ENCODE measurements at places on chromosomes 5 and 9.

GRCh38 chr5:84213212-84213611, 171.5 kb downstream of the EDIL3 start:
- no peaks in the 10 kb centered on the region for H3K27me3 ChIP-seq
- no peak for DNase-seq
- no peaks in the 10 kb centered on the region for H3K4me1 ChIP-seq
- no peak overlapping the region for H3K27ac ChIP-seq
- H3K36me3 ChIP-seq = no peaks in the 10 kb centered on the region

DNA sequence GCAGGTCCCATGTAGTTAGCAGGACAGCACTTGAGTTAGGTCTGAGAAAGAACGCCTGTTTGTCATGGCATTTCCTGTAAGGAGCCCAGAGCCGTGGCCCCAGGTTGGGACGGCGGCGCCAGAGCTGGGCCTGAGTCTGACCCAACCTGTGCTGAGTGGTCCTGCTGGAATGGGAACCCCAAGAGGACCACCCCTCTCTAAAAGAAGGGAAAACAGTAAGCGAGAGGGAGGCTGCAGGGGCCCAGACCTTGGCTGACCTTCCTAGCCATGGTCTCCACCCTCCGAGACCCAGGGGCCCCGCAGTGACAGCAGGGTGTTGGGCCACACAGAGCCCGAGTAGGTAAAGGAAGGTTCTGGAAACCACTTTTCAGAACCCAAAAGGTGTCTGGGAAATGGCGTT, 1.8 kb upstream of the LRRC14B start:
- DNase-seq = no peak
- no peaks in the 10 kb centered on the region for H3K4me1 ChIP-seq
- H3K27me3 ChIP-seq = no peaks in the 10 kb centered on the region
- no peak overlapping the region for H3K4me3 ChIP-seq

DNA sequence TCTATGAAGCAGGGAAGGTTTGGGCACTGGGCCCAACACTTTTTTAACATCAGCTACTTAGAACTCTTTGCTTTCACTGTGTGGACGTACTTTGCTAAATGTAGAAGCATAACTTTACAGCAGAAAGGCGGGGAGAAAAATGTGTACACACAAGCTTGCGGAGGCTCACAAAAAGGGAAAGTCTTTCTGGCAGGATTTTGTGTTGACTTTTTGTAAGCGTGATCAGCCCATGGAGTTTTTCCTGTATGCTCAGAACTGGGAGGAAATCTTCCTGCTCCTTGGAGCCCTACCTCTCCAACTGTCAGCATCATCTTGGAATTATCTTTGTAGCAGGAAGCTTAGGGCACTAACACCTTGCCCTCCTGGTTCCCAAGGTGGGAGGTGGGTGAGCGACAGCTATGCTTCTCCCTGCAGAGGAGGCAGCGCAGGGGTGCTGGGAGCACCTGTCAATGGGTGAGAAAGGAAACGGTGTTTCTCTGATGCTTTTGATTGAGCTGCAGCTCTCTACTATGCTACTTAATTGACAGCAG, 321.9 kb downstream of the GADD45G start:
- DNase-seq = no peak
- H3K36me3 ChIP-seq = no peaks in the 10 kb centered on the region
- H3K27me3 ChIP-seq = peaks cover 5% of the 10 kb centered on the region
- no peak overlapping the region for H3K4me3 ChIP-seq

DNA sequence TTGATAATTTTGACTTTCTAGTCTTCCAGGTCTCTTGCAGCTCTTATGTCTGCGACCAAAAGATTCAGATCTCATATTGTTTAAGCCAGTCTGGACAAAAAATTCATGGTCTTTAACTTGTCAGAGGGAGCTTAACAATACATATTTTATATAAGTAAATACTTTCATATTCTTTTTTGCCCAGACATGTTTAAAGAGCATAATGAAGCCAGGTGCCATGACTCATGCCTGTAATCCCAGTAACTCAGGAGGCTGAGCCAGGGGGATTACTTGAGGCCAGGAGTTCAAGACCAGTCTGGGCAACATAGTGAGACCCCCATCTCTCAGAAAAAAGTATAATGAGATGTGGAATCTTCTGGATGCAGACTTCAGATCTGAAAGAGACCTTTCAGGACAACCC, 69.8 kb downstream of the JMY start:
- no peaks in the 10 kb centered on the region for H3K27me3 ChIP-seq
- no peak for DNase-seq
- H3K4me1 ChIP-seq = no peaks in the 10 kb centered on the region

- H3K4me3 ChIP-seq = no peak overlapping the region
- H3K4me1 ChIP-seq = no peaks in the 10 kb centered on the region
- H3K27me3 ChIP-seq = no peaks in the 10 kb centered on the region
- H3K36me3 ChIP-seq = no peaks in the 10 kb centered on the region
- H3K27ac ChIP-seq = no peak overlapping the region
- DNase-seq = no peak
Measured at GRCh38 chr5:167965710-167966109, 325.7 kb upstream of the WWC1 start.

DNA sequence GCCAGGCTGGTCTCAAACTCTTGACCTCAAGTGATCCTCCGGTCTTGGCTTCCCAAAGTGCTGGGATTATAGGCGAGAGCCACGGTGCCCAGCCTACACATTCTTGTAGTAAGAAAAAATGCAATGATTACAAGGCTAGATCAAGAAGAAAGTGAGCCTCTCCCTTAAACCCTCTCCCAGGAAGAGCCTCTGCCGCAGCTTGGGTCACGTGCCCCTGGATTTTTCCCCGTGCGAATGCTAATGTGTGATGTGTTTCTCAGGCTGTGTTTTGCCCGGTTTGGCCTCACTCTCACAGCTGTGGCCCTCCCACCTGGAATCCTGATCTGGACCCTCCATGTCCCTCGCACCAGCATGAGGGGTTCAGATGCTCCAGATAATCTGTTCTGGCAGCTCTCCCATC, 6.9 kb downstream of the PLPP7 start:
- no peaks in the 10 kb centered on the region for H3K4me1 ChIP-seq
- H3K27ac ChIP-seq = no peak overlapping the region
- no peak for DNase-seq
- no peak overlapping the region for H3K4me3 ChIP-seq
- H3K27me3 ChIP-seq = no peaks in the 10 kb centered on the region

DNA sequence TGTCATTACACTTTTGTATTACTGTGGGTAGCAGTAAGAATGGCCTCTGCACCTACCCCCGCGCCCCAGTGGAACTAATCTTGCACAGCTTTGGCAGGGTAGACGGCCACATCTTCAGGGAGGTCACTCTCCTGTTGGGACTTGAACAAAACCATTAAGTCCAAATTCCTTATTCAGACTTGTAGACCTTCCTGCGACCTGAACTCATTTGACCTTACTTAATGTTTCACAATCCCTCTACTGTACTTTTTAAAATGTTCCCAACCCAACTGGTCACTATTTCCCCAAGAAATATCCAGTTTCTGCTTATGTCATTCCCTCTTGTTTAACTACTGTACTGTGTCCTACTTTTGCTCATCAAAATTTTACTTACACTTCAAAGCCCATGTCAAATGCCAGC, 5.3 kb upstream of the FAM120AOS start:
- H3K27ac ChIP-seq = no peak overlapping the region
- no peaks in the 10 kb centered on the region for H3K4me1 ChIP-seq
- no peaks in the 10 kb centered on the region for H3K36me3 ChIP-seq
- no peaks in the 10 kb centered on the region for H3K27me3 ChIP-seq

DNA sequence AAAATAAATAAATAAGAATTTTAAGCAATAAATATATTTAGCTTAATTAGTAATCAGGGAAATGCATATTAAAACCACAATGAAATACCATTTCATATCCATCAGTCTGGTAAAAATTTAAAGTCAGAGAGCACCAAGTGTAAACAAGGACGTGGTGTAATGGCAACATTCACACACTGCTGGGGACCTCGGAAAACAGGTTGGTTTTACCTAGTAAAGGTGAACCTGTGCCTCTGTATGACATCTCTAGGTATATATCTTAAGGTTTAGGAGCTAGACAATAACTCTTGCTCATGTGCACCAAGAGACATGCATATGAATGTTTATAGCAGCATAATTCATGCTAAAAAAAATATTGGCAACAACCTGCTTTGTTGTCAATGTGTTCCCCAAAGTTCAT, 29.7 kb downstream of the FNBP1 start:
- no peaks in the 10 kb centered on the region for H3K27me3 ChIP-seq
- H3K4me1 ChIP-seq = no peaks in the 10 kb centered on the region

DNA sequence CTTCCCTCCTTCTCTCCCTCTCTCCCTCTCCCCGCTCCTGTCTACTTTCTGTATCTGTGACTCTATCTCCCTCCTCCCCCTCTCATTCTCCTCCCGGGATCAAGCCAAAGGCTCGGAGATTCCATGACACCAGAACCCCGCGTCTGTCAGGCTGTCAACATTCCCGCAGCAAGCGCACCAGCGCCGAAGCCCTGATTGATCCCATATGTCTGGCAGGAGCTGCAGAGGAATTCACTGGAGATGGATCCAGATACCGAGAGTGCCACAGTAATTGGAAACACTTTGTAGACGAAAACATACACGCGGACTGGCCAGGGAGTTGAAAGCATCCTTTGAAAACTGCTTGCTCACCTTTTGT, 300 bp upstream of the SVEP1 start:
- peak overlapping the region; percentile 72 for H3K27ac ChIP-seq
- peak overlapping the region; percentile 59 for H3K4me3 ChIP-seq
- H3K27me3 ChIP-seq = peaks cover 16% of the 10 kb centered on the region
- no peaks in the 10 kb centered on the region for H3K4me1 ChIP-seq

DNA sequence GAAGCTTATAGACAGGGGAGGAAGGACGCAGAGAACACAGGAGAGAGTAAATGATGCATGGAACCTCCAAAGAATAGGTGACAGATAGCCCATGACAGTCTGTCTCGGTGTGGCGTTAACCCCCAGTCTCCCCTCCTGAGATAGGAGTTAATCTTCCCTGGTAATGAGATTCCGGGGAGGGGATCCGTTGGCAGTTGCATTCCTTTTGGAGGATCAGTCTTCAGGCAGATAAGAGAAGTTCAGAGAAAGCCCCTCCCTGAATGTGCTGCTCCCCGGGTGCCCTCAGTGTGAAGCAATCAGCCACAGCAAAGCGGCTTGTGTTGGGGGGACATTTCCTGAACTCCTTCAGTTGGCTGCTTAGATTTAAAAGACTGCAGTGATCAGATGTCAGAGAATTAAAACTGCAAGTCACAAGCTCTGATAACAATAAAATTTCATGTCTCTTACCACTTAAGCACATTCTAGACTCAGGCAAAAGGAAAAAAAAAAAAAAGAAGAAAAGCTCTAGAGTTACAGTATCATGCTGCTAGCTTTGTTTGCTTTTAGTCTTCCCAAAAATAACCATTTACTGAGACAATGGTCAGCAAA, 121.1 kb downstream of the EGFLAM start:
- H3K27ac ChIP-seq = no peak overlapping the region
- no peak for DNase-seq
- no peak overlapping the region for H3K4me3 ChIP-seq
- H3K36me3 ChIP-seq = no peaks in the 10 kb centered on the region

- H3K36me3 ChIP-seq = no peaks in the 10 kb centered on the region
- H3K27me3 ChIP-seq = no peaks in the 10 kb centered on the region
- no peak overlapping the region for H3K4me3 ChIP-seq
- H3K27ac ChIP-seq = no peak overlapping the region
Measured at GRCh38 chr5:134844252-134844651, 1.5 kb upstream of the C5orf24 start.

DNA sequence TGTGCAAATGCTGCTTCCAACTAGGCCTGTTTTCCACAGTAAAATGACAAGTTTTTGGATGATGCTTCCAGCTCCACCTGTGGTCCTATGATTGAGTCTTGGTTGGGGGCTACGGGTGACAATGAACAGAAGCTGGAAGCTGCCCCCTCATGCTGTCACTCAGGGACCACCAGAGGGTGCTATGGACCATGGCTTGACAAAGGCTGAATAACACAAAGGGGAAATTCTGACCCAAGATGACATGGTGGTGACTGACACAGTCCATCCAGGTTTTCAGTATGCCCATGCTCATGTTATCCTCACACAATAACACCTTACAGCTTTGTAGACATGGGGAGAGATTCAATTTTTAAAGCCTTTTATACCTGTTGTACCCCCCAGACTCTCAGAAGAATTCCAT, 23.9 kb upstream of the SAP30L start:
- H3K27me3 ChIP-seq = no peaks in the 10 kb centered on the region
- H3K36me3 ChIP-seq = no peaks in the 10 kb centered on the region
- H3K4me1 ChIP-seq = no peaks in the 10 kb centered on the region
- no peak overlapping the region for H3K4me3 ChIP-seq
- DNase-seq = no peak

DNA sequence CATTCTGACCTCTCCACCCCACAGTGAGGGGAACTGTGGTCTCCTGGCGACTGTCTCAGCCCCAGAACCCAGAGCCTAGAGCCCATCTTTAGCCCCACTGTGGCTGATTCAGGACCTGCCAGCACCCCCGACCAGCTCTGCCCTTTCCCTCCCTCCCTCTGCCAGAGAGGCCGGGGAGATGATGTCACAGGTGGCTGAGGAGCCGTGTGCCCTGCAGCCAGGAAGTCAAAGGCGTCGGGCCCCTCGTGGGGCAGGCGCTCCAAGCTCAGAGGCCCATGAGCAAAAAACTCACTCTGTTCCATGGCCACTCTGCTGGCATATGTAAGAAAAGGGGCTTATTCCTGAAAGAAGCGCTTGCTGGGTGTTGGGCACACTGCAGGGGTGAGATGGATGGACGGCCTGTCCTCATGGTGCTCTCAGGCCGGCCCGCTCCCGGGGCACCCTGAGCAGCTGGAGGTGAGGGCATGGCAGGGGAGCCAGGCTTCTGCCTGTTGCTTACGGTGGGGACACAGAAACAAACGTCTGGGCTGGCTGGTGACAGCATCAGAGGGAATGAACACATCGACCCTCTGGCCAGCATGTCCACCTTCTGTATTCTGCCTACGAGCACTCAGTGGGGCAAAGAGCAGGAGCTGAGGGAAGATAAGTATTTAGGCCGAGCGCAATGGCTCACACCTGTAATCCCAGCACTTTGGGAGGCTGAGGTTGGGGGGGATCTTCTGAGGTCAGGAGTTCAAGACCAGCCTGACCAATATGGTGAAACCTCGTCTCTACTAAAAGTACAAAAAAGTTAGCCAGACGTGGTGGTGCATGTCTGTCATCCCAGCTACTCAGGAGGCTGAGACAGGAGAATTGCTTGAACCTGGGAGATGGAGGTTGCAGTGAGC, 41.1 kb downstream of the LAMC3 start:
- no peaks in the 10 kb centered on the region for H3K27me3 ChIP-seq
- no peaks in the 10 kb centered on the region for H3K36me3 ChIP-seq
- H3K27ac ChIP-seq = no peak overlapping the region
- no peak overlapping the region for H3K4me3 ChIP-seq
- no peak for DNase-seq
- no peaks in the 10 kb centered on the region for H3K4me1 ChIP-seq

- no peaks in the 10 kb centered on the region for H3K36me3 ChIP-seq
- no peak for DNase-seq
- H3K4me1 ChIP-seq = no peaks in the 10 kb centered on the region
- no peak overlapping the region for H3K4me3 ChIP-seq
Measured at GRCh38 chr5:181114844-181115778, 15.9 kb downstream of the OR2V1 start.

- no peaks in the 10 kb centered on the region for H3K4me1 ChIP-seq
- no peaks in the 10 kb centered on the region for H3K36me3 ChIP-seq
- peak overlapping the region; percentile 86 for H3K4me3 ChIP-seq
- peak; percentile 96 for DNase-seq
- no peaks in the 10 kb centered on the region for H3K27me3 ChIP-seq
Measured at GRCh38 chr5:8457187-8458037, 588.5 kb downstream of the MTRR start.

GRCh38 chr5:173785400-173785799, 102.7 kb upstream of the CPEB4 start:
- peaks cover 14% of the 10 kb centered on the region for H3K4me1 ChIP-seq
- no peaks in the 10 kb centered on the region for H3K36me3 ChIP-seq
- no peak overlapping the region for H3K27ac ChIP-seq

GRCh38 chr9:95450171-95451064, 66.4 kb downstream of the PTCH1 start:
- H3K27me3 ChIP-seq = no peaks in the 10 kb centered on the region
- H3K4me1 ChIP-seq = no peaks in the 10 kb centered on the region
- no peak overlapping the region for H3K4me3 ChIP-seq
- no peak for DNase-seq
